Adrenal gland (tissue), 19 donors: ENCODE measurements at places on chromosomes 16 and 17. TPM values are rescaled to one million over a fixed set of nuclear protein-coding genes. Genes with fewer than 3 reads are reported as not detected.

Gene COPZ2
- 33.4 TPM for polyA plus RNA-seq

Gene SLFN14
- not detected for polyA plus RNA-seq

Gene TPSD1
- polyA plus RNA-seq, result not detected

Gene KLHL10
- 0.24 TPM for polyA plus RNA-seq

Gene CA5A
- not detected for polyA plus RNA-seq

Gene NAA38
- 34.5 TPM for polyA plus RNA-seq

Gene CIBAR2
- 1.7 TPM for polyA plus RNA-seq

Gene ACBD4
- 7.9 TPM for polyA plus RNA-seq

Gene MARVELD3
- polyA plus RNA-seq, result 0.16 TPM

Gene EVPLL
- 0.47 TPM for polyA plus RNA-seq

Gene TMEM220
- polyA plus RNA-seq, result 20.8 TPM

Gene SLC5A10
- 0.20 TPM for polyA plus RNA-seq

Gene PTRH2
- polyA plus RNA-seq, result 30.8 TPM

Gene TIGD7
- 3.5 TPM for polyA plus RNA-seq

Gene GALR2
- not detected for polyA plus RNA-seq

Gene ZNF423
- polyA plus RNA-seq, result 2.3 TPM

Gene KRT13
- polyA plus RNA-seq, result 18.6 TPM

Gene UMOD
- not detected for polyA plus RNA-seq

Gene PRDM7
- polyA plus RNA-seq, result not detected

Gene C16orf54
- 0.22 TPM for polyA plus RNA-seq

Gene HP
- 6.0 TPM for polyA plus RNA-seq

Gene EARS2
- polyA plus RNA-seq, result 38.4 TPM

Gene PLEKHH3
- 49.6 TPM for polyA plus RNA-seq

Gene P2RX1
- 0.59 TPM for polyA plus RNA-seq

Gene GRAPL
- 0.46 TPM for polyA plus RNA-seq

Gene SLC13A5
- 2.3 TPM for polyA plus RNA-seq

Gene SDK2
- 0.88 TPM for polyA plus RNA-seq

Gene LYRM9
- 38.6 TPM for polyA plus RNA-seq

Gene FHOD1
- 16.6 TPM for polyA plus RNA-seq

Gene CES5A
- 0.64 TPM for polyA plus RNA-seq
